CMK (cell line): ENCODE measurements at places on chromosomes 6 and 20.
A peak's percentile ranks its signal among the peaks of the same experiment; 100 is the strongest.

GRCh38 chr20:50471231-50471630 is 39.0 kb upstream of the PTPN1 start:
- DNase-seq = no peak

DNA sequence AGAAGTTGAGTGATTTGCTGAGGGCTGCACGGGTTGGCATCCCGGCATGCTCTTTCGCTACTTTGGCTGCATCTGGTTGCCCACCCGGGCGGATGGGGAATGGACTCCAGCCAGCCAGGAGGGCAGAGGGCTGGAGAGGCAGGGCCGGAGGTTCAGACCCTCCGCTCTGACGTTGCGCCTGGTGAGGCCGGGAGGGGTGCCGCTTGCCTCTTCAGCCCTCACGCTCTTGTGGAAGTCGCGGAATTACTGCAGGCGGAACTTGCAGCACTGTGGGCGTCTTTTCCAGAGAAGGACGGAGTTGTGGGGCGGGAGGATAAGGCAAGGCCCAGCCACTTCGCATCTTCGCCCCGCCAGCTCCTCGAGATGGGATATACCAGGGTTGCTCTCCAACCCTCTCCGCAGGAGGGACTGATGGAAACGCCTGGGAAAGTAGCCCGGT is 656 bp downstream of the RTEL1 start:
- DNase-seq = peak; percentile 44

DNA sequence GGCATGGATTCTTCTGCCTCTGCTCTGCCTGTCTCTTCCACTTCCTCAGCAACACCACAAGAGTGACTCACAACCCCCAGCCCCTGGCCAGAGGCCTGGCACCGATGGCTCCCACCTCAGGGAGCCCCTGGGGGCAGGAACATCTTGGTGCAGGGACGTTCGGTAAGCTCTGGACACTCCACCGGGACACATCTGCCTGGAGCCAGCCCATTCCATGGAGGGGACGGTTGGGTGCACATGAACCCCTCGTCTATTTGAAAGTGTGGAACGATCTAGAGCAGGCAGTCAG is 246.5 kb downstream of the ERMARD start:
- no peak for DNase-seq

DNA sequence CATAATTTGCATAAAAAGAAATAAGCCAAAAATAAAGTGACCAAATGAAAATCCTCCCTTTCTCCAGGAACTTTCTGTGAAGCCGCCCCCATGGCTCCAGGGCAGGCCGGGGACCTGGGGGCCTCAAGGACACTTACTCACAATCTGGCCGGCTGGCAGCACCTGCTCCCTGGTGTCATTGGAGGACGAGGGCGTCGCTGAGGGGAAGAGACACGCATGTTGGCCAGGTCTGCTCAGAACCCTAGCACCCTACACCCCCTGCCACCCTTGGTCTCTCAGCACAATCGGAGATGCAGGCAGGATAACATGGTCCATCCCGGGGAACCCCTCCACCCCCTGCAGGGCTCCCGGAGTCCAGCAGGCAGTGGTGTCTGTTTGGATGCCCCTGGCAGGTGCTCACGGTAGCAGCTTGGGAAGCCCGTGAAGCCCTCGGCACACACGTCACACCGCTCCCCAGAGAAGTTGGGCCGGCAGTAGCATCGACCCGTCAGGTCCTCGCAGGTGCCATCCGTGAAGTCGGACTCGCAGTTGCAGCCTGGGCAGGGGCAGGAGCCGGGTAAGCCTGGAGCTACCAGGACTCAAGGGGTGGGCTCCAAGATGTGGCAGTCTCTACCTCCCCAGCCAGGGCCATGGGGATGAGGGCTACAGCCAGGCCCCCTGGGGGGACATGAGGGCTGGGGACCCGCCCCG is 21.3 kb downstream of the LAMA5 start:
- no peak for DNase-seq

- DNase-seq = no peak
These were observed 276.3 kb downstream of the KIF16B start for GRCh38 chr20:16296931-16297330.

- DNase-seq = no peak
These were observed 1136.0 kb downstream of the HACE1 start for GRCh38 chr6:103723438-103724322.

DNA sequence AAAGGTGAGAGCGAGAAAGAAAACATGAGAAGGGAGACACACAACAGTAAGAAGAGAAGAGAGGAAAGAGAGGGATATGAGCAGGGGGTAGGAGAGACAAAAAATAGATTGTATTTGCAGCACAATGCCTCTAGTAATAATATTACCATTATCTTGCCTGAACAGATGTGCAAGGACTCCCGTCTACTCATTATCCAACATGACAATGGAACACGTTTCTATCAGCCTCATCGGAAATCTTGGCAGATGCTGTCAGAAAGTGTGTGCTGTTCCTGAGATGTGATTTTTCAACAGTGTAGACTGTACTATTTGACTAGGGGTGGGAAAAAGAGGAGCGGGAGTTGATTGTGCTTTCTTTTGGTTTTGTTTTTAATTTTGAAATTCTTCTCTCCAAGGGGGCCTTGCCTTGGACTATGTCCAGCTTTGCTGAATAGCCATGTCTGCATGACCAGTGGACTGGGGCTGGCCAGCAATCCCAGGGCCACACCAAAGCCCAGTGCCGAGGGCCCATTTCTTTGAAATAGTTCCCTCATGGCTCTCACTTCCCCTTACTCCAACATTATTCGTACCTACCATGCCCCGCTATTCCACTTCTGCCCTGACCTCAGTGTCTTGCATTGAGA is 11.3 kb upstream of the TRAM2 start:
- no peak for DNase-seq

- no peak for DNase-seq
These were observed 277.4 kb upstream of the JAG1 start for GRCh38 chr20:10951216-10951615.

GRCh38 chr6:88899569-88900316 is 63.7 kb downstream of the RNGTT start:
- no peak for DNase-seq

- no peak for DNase-seq
These were observed 16.6 kb upstream of the MAPK13 start for GRCh38 chr6:36113703-36114102.

DNA sequence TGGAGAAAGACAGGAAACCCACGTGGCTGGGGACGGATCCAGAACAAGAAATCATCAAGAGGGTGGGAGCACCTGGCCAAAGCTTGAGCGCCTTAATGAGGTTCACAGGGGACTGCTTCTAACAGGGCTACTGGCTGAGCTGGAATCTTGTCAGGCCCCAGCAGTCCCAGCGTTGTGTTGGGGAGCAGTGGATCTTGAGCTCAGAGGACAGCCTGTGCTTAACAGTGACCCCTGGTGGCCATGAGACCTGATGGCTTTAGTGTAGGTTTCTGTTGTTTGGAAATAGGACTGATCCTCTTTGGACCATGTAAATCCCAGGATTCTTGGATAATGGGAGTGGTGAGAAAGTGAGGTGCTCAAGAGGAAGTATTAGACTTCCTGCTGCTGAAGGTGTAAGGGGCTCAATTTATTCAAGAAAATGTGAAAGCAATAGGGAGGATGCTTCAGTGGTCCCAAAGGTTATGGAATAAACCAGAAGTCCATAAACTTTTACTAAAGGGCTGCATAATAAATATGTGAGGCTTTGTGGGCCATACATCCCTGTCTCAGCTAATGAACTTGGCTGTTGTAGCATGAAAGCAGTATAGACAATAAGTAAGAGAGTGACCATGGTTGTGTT is 216.2 kb downstream of the NFATC2 start:
- no peak for DNase-seq

- no peak for DNase-seq
These were observed 52.1 kb downstream of the PTPN1 start for GRCh38 chr20:50562262-50562701.

- DNase-seq = no peak
These were observed 92.4 kb downstream of the NCR2 start for GRCh38 chr6:41427642-41428335.

DNA sequence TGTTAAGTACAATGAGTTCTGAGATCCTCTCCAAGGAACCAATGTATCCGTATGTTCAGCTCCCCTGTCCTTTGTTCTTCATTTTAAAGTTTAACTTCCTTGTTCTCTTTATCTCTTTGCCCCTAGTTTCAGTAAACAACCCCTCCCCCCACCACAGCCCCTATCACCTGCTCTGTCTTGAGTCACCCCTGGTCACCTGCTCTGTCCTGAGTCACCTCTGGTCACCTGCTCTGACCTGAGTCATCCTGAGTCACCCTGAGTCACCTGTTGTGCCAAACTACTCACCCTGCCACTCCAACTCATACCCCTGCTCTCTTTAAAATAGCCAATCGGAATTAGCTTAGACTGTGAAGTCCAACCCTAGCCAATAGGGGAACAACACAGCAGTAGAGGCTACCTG is 288.7 kb upstream of the CDYL start:
- DNase-seq = no peak

- DNase-seq = no peak
These were observed 54.4 kb upstream of the CCDC28A start for GRCh38 chr6:138719011-138719635.

DNA sequence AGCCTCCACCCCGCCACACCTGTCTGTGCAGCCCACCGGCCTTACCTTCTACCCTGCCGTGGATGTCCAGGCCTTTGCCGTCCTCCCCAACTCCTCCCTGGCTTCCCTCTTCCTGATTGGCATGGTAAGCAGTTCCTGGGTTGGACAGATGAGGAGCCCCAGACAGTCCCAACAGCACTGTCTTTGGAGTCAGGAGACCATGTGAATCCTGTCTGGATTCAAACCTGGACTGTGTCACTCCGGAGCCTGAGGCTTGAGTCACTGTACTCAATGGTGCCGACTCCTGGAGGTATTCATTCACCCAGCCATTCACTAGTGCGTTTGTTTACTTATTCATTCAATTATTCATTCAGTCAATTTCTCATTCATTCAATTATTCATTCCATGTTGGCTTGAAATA is 20.0 kb upstream of the LBP start:
- no peak for DNase-seq

- DNase-seq = no peak
These were observed 55.4 kb upstream of the BMP2 start for GRCh38 chr20:6711951-6712649.

DNA sequence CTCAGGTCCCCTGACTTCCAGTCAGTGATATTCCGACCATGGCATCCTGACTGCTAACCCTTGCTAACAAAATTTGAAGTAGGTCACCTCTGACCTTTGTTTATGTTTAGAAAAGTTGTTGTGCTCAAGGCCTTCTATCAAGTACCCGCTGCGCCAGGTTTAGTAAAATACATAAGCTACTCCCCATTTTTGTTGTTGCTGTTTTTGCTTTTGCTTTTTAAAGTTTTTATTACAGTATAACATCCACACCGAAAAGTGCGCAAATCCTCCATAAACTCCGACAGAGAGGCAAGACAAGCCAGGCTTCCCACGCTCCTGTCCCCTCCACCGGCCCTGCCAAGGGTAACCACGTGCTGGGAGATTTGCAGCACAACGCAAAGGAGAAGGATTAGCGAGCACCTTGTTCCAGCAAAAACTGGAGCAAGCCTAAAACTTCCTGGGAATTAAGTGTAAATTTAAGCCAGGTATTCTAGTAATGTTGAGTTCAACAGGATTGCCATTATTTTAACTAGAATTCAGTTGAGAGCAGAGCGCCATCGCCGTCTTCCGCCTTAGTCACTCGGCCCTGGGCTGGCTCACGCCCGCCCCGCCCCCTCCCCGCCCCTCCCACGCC is 17.8 kb upstream of the HMGN4 start:
- no peak for DNase-seq

- no peak for DNase-seq
These were observed 6.8 kb downstream of the SLC17A9 start for GRCh38 chr20:62959101-62959971.

DNA sequence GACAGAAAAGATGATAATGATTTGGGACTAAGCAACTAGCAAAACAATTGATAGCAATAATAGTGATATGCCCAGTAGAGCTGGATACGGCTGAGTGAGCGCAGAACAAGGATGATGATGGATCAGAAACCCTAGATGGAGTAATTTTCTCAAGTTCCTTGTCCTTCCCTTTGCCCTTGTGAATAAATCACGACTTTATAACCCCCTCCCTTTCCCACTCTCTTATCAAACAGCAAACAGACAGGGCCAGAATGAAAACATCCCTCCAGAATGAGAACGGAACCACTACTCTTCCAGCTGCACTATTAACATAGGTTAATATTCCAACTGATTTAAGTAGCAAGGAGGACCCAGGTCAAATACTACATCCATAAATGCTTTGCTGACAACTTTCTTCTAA is 1.3 kb upstream of the MTFR2 start:
- DNase-seq = no peak

- no peak for DNase-seq
These were observed 158.4 kb upstream of the SIM1 start for GRCh38 chr6:100622907-100623692.
